ENCODE measurements at places on chromosomes 7 and 10.

DNA sequence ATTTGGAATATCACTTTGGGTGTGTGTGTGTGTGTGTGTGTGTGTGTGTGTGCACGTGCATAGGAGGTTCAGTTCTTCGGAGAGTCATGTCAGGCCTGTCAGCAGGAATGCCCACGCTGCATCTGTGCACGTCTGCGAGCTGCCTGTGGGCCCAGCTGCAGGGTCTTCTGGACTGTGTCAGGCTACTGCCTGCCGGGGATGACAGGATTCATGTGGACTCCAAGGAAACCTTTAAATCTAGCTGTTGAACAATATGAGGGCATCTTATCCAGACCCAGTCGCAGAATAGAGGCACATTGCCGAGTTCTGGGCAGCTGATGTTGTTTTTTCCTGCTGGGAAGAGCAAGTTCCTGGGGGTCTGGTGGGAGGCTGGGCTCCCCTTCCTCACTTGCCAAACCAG lies 19.0 kb downstream of the AQP1 start:
- DNase-seq, result no peak

DNA sequence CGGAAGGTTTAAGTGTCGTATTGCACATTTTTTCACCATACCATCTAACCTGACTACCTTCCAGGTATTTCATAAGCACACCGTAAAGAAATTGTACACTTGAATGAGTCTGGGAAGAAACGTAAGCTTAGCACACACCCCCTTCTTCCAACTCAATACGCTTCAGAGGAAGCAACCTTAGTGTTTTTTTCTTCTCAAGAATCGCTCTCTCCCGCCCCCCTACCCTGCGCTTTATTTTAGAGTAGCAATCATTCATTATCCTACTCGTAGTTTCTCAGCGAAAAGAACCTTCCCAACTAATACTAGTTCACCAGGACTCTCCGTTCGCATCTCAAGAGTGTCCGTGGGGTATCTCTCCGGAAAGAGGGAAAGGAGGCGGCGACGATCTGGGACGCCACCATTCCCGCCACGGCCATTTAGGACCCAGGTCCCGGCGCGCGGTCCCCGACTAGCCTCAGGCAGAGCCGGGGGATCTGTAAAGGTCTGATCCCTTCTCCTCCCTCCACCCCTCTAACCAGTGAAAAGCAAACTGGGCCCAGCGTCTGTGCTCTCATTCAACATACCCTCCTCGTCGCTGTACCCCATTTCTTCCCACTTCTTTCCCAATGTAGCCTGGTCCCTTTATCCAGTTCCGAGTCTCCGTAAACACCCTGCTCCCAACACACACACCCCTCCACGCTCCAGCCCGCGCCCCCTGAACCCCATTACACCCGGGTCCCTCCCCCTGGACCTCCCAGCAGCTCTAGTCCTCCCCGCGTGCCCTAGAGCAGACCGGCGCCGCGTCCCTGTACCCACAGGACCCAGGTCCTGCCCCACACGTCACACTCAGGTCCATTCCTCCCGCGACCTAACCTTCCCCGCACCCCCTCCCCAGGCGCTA lies 16.0 kb downstream of the MYOZ1 start:
- peak; percentile 21 for DNase-seq

GRCh38 chr7:157276091-157276561 lies 60.7 kb upstream of the DNAJB6 start:
- DNase-seq, result no peak

GRCh38 chr10:124669141-124669823 lies 74.9 kb downstream of the FAM53B start:
- DNase-seq, result no peak

- no peak for DNase-seq
Measured at GRCh38 chr7:40979296-40979695, 723.6 kb downstream of the INHBA start.

GRCh38 chr10:24113901-24114300 lies 95.0 kb upstream of the KIAA1217 start:
- no peak for DNase-seq

DNA sequence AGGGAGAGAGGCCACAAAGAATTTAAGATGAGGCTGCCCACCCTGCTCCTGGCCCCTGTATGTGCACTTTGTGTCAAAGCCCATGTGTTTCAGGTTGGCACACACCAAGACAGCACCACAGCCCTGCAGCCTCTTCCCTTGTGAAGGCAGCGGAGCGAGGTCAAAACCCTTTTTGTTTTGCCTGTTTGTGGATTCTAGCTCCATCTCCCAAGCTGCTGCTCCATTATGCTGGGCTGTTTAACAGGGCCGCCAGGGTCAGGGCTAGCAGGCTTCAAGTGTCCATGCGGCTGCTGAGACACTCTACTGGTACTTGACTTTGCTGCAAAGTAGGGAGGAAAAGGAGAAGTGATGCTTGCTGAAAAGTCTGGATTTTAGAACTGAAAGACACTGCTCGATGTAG lies 142.3 kb upstream of the EFCAB10 start:
- DNase-seq, result peak; percentile 21

- DNase-seq, result no peak
Measured at GRCh38 chr7:69412331-69413146, 185.7 kb upstream of the AUTS2 start.

DNA sequence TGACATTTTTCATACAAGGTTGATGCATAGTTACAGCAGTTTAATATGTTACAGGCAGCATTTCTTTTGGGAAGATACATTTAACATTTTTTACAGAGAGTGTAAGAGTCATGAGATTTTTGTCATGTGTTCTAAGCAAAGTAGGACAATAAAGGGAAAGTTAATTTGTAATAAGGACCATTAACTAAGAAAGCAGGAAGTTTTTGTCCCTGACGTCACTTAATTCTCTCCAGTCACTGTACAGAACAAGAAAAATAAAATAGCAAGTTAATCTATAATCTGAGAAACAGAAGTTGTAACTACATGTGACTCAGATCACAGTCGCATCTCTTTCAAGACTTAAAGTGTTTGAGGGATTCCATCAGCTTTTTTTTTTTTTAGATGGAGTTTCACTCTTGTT lies 49.5 kb upstream of the CAPZA2 start:
- DNase-seq, result no peak

DNA sequence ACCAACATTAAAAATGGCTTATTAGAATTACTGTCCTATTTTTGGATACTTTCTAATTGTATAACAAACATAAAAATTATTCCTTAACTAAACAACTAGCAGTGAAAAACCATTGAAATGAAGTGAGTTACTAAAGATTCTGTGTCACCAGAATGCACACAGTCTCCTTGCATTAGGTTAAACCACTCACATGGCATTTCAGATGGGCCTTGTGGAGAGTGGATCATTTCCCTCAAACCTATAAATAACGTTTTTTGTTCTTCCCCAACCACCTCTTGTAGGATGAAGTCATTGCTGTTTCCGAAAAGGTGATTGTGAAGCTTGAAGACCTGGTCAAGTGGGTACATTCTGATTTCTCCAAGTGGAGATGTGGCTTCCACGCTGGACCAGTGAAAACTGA lies 38.4 kb downstream of the ARID5B start:
- DNase-seq, result no peak

DNA sequence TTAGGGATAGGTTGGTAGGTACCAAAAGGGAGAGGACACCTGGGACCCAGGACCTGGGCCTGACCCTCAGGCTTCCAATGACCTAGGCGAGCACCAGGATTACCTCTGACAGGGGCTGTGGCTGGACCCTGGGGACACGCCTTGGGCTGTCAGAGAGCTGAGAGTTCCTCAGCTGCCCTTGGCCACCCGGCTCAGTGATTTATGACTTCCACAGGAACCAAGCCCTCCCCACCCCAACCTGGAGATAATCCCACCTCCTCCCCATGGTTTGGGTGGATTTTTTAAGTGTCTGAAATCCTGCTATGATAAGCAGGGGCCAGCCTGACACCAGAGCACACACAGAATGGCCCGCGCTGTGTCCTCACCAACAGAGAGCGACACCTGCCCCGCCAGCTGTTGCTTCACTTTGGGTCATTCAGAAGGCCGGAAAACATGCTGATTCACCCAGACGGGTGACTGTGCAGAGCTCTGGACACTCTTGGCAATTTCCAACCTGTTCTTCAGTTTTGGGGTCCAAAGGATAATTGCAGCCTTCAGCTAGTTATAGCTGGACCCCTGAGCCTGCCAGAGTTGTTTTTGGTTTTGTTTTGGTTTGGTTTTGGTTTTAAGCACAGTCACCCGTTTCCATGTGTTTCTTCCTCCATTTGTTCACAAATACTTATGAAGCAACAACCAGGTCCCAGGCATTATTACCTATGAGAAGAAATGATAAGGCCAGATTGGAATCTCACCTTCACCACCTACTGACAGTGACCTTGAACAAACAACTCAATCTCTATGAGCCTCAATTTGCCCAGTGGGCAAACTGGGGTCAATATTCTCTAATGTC lies 78.2 kb downstream of the RAB11FIP2 start:
- DNase-seq, result peak; percentile 17

- DNase-seq, result no peak
Measured at GRCh38 chr7:46968003-46968402, 613.9 kb downstream of the TNS3 start.

- DNase-seq, result no peak
Measured at GRCh38 chr10:74117738-74118137, 32.9 kb downstream of the AP3M1 start.

- no peak for DNase-seq
Measured at GRCh38 chr7:69002416-69002815, 595.9 kb upstream of the AUTS2 start.
